ENCODE measurements at places on chromosomes 16 and 17.

GRCh38 chr16:66471264-66471663 is 44.2 kb downstream of the BEAN1 start:
- DNase-seq = no peak

- DNase-seq = no peak
Observed at GRCh38 chr17:74807925-74808324, 31.8 kb upstream of the NAT9 start.

GRCh38 chr17:58313815-58314705 is 14.5 kb downstream of the TSPOAP1 start:
- no peak for DNase-seq

DNA sequence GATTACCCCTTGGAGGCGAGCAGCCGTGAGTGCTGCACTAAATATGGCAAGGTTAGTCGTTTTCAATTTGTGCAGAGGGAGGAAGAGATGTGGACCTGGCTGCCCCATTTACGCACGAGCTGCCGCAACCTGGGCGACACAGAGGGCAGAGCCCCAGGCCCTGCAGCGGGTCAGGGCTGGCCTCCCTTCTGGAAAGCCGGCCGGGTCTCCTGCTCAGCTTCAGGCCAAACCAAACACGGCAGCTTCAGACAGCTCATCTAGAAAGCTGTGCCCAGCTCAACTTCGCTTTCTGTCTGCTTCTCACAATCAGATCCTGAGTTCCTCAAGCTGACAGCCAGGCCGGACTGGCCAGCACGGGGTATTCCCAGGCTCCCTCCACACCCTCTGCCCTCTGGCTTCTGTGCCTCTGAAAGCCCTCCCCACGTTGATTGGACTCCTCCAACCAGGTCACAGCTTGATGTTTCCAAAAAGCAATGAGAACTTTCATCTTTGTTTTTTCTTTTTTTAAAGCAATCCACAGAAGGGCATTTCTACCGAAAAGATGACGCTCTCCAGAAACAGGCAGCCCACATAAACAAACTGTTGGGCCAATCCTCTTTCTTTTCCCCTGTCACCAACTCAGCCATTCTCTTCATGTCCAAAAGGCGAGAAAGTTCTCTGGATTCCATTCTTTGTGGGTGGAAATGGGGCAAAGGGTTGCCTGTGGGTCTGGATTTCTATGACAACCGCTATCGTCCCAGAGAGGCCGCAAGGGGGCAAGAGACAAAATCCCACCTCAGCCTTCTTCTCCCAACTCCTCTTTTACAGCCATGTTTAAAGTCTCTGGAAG is 189.0 kb downstream of the ZFHX3 start:
- no peak for DNase-seq

DNA sequence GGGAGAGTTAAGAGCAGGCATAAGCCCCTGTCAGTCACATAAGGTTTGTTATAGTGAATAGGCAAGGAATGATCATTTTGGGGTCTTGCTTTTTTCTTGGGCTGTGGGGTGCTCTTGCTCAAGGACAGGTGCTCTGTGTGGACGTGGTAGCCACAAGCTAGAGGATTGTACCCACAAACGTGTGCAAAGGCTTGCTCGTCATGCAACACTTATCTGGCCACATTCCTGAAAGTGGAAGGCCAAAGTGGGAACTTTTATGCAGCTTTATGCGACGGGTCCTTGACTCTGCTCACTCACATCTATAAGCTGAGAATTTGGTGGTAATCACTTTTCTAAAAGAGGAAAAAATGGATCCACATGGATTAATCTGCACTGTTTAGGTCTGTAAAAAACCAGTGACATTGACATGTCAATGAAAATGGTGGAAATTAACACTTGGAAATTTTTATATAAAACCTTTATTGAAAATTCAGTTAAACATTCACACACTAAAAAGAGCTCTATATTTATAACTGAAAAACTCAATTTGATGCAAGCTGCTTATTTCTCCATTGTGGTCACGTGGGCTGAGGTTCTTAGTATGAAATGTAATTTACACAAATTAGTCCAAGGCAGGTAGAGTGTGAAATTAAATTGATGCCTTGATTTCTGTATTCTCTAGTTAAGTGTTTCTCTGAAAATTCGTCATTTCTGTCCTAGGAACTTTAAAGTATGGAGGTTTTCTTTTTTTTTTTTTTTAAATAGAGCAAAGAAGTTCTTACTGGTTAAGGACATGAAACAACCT is 162.3 kb downstream of the MSI2 start:
- no peak for DNase-seq

Measured in stimulated activated CD4-positive, alpha-beta T cell treated with anti-CD3 and anti-CD28 coated beads, Interleukin-1b, Interleukin-23, amount 100 ng/mL, for 4 hours (primary cell).